Keratinocyte (primary cell): ENCODE measurements at places on chromosomes 5 and 9. TPM values are rescaled to one million over a fixed set of nuclear protein-coding genes. Genes with fewer than 3 reads are reported as not detected.

AMACR gene
- 20.3 to 34.6 TPM (median 22.3 TPM) in 3 replicates for polyA plus RNA-seq

DNA sequence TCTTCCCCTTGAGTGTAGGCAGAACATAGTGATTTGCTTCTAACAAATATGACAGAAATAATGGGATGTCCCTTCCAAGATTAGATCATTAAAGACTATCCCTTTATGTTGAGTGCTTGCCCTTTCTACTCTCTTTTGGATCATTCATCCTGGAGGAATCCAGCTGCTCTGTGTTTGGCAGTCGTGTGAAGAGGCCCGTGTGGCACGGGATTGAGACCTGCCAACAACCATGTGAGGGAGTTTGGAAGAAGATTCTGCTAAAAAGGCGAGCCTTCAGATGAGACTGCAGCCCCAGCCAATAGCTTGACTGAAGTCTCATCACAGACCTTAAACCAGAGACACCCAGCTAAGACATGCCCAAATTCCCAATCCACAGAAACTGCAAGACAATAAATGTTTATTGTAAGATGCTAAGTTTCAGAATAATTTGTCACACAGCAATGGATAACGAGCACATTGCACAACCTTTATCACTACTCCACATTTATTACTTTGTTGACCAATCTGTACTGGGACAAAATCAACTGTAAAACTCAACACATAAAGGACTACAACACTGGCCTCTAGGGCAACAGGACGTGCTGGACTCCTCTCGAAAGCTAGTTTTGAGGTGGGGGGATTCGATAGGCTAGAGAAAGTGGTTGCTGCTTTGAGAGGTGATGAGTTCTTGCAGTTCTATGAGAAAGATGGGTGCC is 42.8 kb downstream of the ANGPTL2 start:
- DNase-seq, result no peak

DNA sequence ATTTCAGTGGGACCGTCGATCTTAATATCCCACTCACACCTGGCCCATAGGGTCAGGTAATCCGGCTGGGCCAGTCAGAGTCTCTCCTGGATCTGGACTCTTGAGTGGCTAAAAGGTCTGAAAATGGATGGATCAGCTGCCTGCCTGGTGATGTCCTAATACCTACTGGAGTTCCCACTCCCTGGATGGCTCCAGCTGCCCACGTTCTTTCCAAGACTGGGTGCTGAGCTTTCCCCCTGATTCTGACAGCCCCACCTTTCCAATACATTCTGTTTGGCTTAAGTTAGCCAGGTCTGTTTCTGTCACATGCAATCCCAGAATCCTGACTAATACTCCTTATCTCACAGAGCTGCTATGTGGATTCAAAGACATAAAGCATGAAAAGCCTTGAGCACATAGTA is 10.2 kb downstream of the SH3PXD2B start:
- no peak for DNase-seq

DNA sequence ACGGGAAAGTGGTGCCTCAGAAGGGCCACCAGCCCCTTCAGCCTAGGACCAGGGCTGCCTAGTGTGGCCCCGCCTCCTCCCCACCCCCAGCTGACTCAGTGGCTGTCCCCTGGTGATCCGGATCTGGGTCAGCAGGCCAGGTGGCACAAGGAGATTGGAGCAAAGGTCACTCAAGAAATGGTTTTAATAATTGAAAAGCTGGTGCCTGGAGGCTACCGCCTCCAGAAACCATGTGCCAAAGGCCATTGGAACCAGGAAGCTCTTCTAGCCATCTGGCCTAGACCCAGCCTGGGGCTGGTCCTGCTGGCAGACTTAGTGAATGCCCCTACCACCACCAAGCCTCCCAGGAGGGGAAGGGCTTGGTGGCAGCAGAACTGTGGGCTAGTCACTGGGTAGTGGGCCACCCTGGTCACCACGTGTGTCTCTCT is 1.5 kb downstream of the ST6GALNAC4 start:
- no peak for DNase-seq

DNA sequence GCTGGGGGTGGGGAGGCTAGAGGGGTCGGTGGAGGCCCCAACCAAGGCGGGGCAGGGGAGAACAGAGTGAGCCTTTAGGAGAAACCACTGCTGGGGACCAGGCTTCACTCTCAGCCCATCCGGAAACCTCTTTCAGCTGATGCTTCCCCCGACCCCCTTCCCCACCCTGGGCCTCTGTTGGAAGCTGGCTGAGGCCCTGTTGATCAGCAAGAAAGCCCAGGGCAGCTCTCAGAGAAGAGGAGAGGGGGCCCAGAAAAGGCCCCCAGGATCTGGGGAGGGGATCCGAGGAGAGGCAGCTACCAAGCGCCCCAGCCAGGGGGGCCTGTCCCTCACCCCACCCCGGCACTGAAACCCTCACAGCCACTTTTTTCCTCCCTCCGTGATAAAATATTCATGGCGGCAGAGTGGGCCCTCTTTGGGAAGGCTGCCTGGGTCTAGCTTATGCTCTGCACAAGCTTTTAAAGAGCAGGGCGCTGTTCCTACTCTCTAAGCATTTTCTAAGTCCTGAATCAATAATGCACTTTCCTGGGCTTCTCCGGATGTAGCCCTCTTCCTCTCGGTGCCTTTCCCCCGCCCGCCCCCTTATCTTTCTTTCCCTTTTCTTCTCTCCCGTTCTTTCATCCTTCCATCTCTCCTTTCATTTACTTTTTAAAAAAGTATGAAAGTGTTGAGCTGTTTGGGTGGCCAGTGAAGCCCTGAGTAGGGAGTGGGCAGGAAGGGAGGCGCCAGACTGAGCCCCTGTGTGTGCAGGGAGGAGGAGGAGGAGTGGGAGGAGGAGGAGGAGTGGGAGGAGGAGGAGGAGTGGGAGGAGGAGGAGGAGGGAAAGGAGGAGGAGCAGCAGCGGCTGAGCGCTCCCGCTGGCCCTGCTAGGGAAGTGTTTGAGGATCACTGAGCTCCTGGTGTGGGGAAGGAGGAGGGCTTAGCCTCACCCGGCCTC is 23.5 kb downstream of the NTNG2 start:
- no peak for DNase-seq

NR2F1 gene
- 0.03 TPM in 1 of 3 replicates, not detected in the others for polyA plus RNA-seq

- DNase-seq, result no peak
Measured at GRCh38 chr5:147927901-147928300, 21.6 kb upstream of the C5orf46 start.

PDZD2 gene
- polyA plus RNA-seq, result 3.1 to 8.4 TPM (median 7.3 TPM) in 3 replicates

DNA sequence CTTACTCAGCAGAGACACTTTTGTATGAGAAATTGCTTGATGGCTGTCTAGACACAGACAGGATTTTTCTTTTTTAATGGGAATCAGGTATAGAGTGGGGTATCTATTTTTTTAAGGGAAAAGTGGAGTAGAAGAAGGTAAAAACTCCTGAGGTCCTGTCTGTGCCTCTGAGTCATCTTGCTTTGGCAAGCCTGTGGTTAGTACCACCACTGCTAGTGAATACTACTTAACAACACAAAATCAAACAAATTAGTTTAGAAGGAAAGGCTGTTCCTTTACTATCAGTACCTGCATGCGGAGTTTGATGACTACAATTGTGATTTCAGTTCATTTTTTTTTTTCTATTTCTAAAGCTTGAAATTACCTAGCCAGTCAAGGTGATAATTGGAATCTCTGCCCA is 150.9 kb upstream of the PPP1R2B start:
- DNase-seq, result no peak

QRFP gene
- not detected in 3 replicates for polyA plus RNA-seq

DNA sequence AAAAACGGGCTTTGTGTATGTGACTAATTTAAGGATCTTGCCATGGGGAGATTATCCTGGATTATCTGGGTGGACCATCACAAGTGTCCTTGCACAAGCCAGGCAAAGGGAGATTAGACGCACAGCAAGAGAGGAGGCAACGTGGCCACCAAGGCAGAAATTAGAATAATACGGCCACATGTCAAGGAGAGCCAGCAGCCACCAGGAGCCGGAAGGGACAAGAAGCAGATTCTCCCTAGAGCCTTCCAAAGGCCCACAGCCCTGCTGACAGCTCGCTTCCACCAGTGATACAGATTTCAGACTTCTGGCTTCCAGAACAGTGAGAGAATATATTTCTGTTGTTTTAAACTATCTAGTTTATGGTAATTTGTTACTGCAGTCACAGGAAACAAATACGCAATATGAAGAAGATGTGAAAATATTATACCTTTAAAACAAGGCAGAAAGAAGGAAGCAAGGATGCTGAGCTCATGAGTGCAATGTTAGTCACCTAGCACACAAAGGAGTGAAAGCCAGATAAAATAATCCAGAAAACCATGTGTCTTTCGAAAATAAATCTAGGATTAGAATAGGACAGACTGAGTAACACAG is 28.7 kb upstream of the F2RL1 start:
- no peak for DNase-seq

GRCh38 chr5:135950611-135951010 is 4.2 kb downstream of the LECT2 start:
- DNase-seq, result no peak

DNA sequence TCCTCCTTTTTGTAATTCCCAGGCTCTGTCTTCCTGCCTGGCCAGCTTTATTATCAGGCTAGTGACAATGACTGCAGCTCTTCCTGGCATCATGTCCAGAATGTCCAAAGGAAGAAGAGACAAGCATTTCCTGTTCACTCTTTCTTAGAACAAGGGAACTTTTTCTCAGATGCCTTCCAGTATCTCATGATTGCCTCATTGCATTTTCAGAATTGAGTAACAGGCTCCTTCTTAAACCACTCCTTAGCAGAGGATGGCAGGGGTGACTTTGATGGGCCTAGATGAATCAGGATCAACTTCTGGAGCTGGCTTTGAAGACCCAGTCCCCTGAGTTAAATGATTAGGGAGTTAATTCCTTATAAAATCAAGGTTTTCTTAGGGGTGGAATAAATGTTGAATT is 92.9 kb upstream of the RASGRF2 start:
- DNase-seq, result no peak

DNA sequence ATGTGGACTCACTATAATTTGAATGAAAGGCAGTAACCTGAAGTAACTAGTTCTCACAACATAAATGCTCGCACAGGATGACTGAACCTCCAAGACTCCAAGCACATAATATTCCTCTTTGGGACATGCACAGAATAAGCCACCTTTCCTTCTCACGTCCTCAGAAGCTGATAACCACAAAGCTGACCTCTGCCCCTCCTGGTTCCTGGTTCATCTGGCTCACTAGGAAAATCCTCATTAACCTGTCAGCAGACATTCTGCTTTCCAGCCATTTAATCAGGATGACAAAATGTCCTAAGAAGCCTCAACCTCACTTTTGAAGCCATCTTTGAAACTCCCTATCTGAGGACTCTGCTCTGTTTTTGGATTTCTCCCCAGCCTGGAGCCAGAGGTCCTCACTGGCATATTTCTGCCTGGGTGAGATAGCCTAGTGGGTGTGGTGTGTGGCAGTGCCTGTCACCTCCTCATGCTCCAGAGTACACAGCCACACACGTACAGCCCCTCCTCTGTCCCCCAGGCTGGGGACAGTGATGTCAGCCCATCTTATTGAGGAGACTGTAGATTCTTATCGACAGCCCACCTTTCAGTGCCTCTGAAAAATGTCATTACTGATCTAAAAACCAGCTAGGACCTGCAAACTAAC is 10.3 kb downstream of the ANKH start:
- no peak for DNase-seq

WNT8A gene
- polyA plus RNA-seq, result not detected in 3 replicates

DNA sequence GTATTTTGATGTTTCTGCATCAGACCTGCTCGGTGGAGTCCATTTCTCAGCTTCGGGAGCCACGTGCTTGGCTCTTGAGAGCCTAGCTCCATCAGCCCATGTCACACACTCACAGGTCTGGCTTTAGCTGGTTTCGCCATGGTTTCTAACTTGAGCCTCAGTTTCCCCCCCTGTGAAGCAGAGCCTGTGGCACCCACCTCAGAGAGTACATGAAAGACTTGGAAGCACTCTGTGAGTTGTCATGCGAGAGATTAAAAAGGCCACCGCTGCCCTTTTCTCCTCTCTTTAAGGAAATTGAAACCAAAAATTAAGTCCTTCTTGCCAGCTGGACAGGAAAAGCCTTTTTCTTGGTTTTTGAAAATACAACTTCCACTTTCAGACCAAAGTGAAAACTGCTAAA is 8.8 kb downstream of the TENT4A start:
- DNase-seq, result no peak
